ENCODE measurements at places on chromosomes 3 and 15.

GRCh38 chr3:61944726-61945125, 383.4 kb downstream of the PTPRG start:
- DNase-seq, result no peak

GRCh38 chr3:105369500-105370371, 3.0 kb downstream of the ALCAM start:
- DNase-seq, result peak; percentile 82

- no peak for DNase-seq
Measured at GRCh38 chr15:71400294-71400693, 285.0 kb downstream of the THSD4 start.

DNA sequence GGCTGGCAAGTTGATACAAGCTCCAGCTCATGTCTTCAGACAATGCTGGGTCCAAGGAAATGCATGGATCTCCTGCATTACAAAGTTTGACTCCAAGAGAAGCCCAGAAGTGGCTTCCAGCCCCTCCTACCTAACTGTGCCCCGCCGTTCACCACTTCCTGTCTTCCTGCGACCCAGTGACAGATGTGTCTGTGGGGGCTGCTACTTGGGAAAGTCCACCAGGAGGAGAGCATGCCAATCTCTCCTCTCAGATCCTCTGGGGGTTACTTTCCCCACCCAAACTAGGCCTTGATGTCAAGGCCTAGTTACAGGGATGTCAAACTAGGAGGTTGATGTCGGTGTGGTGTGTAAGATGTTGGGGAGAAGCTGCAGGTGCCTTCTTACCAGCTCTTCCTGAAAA, 133.6 kb upstream of the RASGRP1 start:
- no peak for DNase-seq

DNA sequence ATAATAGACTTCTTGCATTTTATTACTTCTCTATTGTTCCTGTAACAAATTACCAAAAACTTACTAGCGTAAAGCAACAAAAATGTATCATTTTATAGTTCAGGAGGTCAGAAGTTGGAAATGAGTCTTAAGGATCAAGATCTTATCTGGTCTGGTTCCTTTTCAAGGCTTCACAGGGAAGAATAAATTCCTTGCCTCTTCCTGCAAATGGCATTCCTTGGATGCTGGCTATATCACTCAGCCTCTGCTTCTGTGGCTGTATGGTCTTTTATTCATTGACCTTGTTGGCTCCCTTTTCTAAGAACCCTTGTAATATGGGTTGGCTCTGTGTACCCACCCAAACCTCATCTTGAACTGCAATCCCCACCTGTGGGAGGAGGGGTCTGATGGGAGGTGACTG, 478.4 kb upstream of the THBS1 start:
- DNase-seq, result no peak

GRCh38 chr15:73681856-73682599, 2.2 kb upstream of the CD276 start:
- no peak for DNase-seq

GRCh38 chr3:133930341-133930933, 34.8 kb upstream of the RAB6B start:
- peak; percentile 58 for DNase-seq

DNA sequence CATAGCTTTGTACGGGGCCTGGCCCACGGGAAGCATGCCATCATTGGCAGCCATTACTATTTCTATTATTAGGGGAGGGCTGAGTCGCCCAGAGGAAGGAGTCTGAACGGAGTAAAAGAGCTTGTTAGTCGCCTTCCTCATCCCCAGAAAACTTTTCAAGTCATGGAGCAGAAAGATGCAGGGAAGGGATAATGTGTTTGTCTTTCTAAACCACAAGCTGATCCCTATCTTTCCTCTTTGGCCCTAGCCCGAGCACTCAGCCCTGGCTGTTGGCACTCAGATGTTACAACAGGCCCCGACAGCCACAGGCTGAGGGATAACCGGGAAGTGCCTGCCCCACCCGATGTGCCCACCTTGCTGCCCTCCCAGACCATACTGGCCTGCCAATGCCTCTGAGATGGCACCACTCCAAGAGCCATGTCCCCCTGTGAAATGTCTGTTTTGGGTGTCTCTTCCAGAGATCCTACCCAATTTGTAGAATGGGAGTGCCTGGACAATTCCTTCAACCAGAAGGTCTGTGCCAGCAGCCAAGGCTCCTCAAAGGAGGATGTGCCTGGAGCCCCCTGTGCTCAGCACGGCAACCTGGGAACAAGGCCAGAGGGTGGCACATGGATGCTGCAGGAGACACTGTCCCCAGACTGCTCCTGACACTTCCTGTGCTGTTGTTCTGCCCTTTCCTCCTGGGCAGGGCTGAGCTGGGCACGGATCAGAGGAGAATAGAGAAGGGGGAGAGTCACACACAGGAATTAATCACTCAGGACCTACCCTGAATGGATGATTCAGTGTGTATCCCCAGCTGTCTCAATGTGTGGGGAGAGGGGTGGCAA, 10.8 kb downstream of the PAK6 start:
- DNase-seq, result no peak

DNA sequence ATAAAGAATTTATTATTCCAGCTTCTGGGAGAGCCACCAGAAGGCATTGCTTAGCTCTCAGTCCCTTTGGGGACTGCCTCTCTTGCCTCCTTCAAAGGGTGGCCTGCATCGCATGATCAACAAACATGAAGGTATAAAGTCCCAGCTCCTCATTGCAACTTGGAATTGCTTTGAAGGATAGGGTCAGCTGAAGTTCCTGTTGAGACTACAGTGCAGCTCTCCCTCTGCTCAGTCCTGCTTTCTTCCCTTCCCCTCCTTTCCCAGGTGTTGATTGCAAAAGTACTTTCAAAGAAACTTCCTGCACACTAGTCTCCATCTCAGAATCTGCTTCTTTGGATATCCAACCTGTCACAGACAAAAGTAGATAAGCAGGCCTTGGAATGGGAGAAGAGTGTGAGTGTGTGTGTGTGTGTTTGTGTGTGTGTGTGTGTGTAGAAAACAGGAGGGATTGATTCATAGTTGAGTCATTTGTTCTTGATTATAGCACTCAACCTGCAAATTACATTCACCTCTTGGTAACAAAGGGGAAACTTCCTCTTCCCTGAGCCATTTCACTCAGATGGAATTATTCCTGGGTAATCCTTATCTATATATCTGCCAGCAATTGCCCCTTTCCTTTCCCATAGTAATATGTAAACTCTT, 13.7 kb downstream of the CCR8 start:
- no peak for DNase-seq

GRCh38 chr15:27399241-27399640, 428.3 kb downstream of the GABRG3 start:
- DNase-seq, result no peak

- DNase-seq, result no peak
Measured at GRCh38 chr3:149871855-149872254, 58.8 kb downstream of the RNF13 start.

GRCh38 chr3:138032567-138032966, 22.6 kb downstream of the CLDN18 start:
- no peak for DNase-seq

DNA sequence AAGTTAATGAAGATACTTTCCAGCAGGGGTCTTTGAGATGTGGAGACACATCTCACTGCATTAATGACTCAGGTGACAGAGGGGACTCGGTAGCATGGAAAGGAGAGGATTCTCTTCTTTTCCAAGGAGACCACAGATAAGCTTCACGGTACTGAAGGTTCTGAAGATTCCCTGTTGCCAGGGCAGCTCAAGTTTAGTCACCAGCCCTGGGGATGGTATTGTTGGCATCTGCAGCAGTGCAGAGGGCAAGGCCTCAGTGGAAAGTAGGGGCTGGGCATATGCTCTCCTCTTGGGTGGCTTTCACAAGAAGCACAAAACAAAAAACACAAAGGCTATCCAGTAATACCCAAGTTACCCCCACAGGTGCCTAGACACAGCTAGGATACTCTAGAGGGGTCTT, 38.0 kb upstream of the MRPL3 start:
- no peak for DNase-seq

DNA sequence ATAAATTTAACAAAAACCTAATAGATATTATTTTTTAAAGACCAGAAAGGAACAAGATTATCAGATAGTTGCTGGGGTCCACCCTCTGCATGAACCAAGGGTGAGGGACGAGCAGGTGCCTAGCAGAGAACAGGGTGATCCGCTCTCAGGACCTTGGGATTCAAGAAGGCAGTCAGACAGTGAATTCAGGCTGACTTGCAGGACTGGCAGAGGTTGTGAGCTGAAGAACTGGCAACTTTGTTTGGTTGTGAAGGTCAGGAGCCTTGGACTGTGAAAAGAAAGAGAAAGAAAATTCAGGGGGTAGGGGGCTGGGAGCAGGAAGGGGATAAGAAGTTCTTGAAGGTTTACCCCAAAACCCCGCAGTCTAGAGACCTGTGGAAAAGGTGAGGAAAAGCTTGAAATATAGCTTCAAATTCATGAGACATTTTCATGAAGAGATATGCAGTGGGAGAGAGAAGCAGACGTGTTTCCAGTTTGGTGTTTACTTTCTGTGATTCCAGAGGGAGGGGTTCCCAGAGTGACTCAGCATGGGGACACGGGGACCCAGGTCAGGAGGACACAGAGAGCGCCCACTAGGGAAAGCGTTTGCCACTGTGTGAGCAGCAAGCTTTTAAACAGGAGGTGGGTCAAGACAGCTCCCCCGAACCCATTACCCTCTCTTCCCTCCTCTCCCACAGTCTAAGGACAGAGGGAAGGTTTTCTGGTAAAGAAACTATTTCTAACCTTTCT, 217.2 kb upstream of the UMPS start:
- no peak for DNase-seq

Data from NCI-H1092 treated with DMSO at 0.1 percent for 48 hours (cell line).